Stimulated activated CD8-positive, alpha-beta memory T cell treated with anti-CD3 and anti-CD28 coated beads, Interleukin-4, amount 100 ng/mL, for 1 hour (primary cell): ENCODE measurements at places on chromosomes 6 and 20.

GRCh38 chr6:10875026-10875425 lies 6.8 kb downstream of the GCM2 start:
- no peak for DNase-seq

GRCh38 chr20:47941869-47942268 lies 156.6 kb upstream of the SULF2 start:
- no peak for DNase-seq

- DNase-seq = no peak
Observed at GRCh38 chr6:87617405-87617804, 27.5 kb downstream of the ORC3 start.

GRCh38 chr20:53181866-53182376 lies 209.8 kb downstream of the TSHZ2 start:
- no peak for DNase-seq

DNA sequence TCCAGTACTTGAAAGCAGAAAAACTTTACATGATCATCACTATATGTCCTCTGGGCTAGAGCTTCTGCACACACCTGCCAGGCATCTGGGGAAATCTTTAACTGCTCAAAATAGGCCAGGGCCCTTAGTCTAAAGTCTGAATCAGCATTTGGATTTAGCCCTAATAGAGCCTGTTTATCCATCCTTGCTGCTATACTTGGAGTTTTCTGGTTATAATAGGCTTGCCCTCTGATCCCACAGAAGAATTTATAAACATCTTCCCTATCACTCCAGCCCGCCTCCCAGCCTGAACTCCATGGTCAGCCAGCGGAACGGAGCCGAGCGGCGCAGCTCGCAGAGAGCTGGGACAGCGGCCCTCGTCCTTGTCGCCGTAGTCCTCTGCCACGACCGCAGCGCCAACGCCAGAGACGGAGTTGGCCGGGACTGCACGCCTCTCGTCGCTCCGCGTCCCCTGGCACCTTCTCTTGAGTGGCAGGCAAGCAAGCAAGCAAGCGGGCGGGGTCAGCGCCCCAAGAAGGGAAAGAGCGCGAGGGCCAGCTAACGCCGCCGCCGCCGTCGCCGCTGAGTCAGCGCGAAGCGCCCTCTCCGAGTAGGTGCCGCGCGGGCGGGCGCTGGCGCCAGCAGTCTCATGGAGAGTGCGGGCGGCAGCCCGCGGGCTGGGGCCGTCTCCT lies 25.4 kb upstream of the ASIP start:
- no peak for DNase-seq

- no peak for DNase-seq
Observed at GRCh38 chr20:59023616-59024015, 4.4 kb downstream of the TUBB1 start.

GRCh38 chr6:51137777-51138176 lies 319.1 kb downstream of the TFAP2B start:
- DNase-seq = no peak

GRCh38 chr6:116221067-116221466 lies 32.8 kb downstream of the TSPYL4 start:
- DNase-seq = no peak

DNA sequence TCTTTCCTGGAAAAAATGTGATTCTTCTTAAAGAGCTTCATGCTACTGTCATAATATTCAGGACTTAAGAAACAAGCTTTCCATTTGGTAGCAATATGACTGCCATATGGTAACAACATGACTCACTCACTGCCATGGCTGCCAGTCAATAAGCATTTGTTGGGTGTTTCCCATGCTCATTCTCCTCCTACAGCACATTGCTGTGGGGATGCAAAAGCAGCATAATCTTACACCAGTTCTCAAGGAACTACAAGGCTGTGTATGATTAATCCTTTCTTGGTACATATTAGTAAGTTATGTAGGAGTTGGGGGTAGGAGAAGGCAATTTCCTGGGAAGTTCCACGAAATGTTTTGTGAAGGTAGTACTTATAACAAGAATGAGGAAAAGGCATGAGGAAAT lies 76.7 kb downstream of the CEP162 start:
- no peak for DNase-seq

GRCh38 chr6:26284537-26285142 lies 80.4 kb upstream of the BTN3A2 start:
- no peak for DNase-seq

DNA sequence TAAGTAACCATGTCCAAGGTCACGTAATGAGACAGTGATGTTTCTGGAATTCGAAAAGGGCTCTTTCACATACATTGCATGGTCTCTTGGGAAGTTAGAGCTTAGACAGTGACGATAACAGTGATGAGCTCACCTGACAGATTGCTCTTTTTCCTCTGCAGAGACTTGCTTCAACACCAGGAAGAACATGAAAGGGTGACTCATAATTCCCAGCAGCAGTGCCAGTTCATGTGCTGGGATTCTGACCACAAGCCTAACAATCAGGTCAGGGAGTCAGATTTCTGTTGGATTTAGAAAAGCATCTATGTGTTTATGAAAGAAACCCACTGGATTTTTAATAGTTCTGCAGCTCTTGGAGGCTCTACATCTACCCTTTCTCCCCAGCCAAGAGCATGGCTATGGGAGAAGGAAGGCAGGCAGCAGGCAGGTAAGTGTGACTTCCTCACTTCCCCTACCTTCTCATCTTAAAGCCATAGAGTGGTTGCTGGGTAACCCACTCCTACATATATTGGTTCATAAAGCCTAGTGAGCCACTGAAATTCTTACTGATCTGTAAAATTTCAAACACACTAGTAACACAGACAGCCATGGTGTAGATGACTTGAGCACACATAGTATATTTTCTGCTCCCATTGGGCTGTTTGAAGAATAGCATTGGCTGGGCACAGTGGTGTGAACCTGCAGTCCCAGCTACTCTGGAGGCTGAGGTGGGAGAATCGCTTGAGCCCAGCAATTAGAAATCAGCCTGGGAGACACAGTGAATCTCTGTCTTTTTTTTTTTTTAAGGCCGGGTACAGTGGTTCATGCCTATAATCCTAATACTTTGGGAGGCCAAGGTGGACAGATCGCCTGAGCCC lies 44.4 kb upstream of the LOC128125822 start:
- no peak for DNase-seq

DNA sequence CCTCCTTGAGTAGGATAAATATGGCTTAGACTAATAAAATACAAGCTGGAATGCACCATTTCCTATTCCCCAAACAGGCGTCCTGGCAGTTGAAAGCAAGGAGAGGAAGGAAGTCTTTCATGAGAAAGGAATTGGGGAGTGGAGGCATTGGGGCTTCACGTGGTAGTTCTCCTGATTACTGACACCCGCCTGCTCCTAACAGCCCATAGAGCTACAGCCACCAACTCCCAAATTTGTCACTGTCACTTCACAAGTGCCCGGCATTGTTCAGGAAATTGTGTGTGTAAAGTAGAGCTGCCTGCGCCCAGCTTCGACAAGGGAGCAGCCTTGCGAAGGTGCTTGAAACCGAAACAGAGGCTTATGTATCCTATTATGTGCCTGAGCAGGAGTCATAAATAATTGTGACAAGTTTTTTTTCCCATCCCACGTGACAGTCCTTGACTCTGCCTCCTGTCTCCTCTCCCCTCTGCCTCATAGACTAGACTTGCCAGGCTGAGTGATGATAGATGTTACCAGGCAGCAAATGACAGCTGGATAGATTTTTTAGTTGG lies 301.7 kb upstream of the ZFP64 start:
- no peak for DNase-seq

DNA sequence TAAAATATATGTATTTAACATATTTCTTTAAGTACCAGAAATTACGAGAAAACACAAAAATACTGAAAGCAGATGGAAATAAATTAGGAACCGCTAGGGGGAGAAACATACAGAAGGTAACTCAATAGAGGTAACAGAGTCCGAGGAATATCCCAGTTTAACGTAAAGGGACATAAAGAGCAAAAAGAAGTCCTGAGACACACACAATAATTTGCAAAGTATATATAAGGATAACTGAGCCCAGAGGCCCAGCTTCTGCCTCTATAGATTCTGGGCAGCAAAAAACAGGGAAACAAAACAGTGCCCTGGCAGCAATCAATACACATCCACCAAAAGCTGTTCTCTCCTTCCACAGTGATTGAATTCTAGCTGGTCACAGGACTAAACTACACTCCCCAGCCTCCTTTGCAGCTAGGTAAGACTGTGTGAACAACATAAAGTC lies 15.1 kb downstream of the TBC1D32 start:
- no peak for DNase-seq

- no peak for DNase-seq
Observed at GRCh38 chr20:33099843-33100538, 20.5 kb downstream of the BPIFB4 start.

DNA sequence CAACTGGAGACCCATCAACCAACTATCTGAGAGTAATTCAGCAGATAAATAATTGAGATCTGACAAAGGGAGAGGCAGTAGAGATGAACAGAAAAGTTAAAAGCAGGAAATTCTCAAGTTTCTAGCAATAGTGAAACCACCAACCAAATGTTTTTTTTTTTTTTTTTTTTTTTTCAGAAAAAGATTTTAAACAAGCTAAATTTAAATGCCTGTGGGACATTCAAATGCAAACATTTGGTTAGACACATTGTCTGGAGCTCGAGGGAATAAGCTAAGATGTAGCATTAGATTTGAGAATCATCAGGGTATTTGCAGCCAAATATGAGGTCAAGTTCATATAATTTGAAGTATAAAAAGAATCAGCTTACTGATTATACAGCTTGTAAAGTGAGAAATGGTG lies 16.4 kb downstream of the RANBP9 start:
- no peak for DNase-seq

- no peak for DNase-seq
Observed at GRCh38 chr20:58424218-58424969, 35.4 kb downstream of the VAPB start.

- no peak for DNase-seq
Observed at GRCh38 chr6:24489881-24490280, 503 bp upstream of the GPLD1 start.

DNA sequence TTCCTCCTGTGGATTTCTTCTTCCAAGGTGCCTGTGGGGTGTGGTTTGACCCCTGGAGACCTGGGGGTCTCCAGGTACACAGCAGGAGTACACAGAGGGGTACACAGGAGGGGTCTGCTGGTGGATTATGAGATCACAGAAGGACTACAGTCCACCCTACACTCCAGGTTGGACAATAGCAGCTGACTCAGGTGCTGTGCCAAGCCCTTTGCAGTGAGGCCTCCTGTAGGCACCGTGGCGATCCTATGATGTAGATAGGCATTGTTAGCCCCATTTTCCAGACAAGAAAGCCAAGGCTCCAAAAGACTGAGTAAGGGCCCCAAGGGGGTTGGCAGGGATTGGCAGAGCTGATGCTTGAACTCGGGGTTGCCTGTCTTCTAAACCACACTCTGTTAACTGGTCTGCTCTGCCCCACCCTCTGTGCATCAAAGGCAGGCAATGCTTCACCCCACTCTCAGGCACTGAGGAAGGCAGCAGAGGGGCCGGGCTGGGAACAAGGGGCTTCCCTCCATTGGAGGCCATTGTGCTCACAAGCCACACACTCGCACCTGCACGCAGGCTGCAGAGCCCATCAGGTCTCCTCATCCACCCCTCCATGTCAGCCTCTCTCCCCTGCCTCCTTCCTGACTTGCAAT lies 77.5 kb upstream of the SIRPA start:
- DNase-seq = no peak

GRCh38 chr6:11333132-11333849 lies 100.8 kb upstream of the NEDD9 start:
- DNase-seq = no peak

DNA sequence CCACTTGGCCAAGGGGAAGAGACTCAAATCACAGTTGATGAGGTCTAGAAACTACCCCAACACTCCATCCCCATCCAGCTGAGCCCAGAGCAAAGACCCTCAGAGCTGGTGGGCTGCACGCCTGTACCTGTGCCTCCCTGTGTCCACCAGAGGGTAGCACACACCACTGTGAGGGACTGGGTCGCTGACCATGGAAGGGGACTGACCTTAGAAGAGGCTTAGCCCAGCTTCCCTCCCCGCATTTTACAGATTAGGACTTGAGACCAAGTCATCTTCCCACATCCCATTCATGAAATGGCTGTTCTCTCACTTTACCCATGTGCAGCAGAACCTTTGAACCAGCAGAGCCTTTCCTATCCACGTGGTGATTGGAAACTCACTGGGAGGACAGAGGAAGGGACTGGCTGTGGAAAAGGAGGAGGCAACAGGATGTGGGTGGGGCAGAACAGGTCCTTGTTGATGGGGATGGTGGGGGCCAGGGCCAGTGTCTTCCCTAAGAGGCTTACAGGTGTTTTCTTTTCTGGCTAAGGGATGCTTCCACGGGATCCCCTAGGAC lies 44.3 kb downstream of the CPXM1 start:
- no peak for DNase-seq

GRCh38 chr6:129472239-129472638 lies 237.7 kb downstream of the ARHGAP18 start:
- DNase-seq = no peak

- no peak for DNase-seq
Observed at GRCh38 chr6:68468244-68468884, 166.7 kb upstream of the ADGRB3 start.

GRCh38 chr6:87384449-87384848 lies 23.3 kb upstream of the CFAP206 start:
- DNase-seq = no peak

GRCh38 chr20:51796340-51796739 lies 6.0 kb downstream of the SALL4 start:
- DNase-seq = no peak
